GDM1 (cell line): ENCODE measurements at places on chromosomes 1 and 21.

- DNase-seq: no peak
Observed at GRCh38 chr1:175520186-175520585, 223.2 kb downstream of the TNR start.

- DNase-seq: no peak
Observed at GRCh38 chr1:29022620-29023019, 101.1 kb downstream of the TMEM200B start.

DNA sequence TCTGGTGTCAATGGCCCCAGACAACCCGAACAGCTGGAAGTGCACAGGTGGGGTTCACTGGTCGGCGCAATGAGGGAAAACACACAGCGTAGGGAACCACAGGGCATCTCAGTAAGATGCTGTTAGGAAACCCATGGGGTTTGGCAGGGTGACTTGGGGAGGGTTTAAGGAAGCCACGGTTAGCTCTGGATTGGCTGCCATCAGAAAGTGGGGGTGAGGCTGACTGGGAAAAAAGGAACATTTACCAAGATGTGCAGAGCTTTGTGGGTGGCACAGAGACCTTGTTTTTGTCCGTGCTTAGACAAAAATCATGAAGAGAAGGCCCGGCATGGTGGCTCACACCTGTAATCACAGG, 11.0 kb downstream of the ALDH4A1 start:
- DNase-seq: no peak

DNA sequence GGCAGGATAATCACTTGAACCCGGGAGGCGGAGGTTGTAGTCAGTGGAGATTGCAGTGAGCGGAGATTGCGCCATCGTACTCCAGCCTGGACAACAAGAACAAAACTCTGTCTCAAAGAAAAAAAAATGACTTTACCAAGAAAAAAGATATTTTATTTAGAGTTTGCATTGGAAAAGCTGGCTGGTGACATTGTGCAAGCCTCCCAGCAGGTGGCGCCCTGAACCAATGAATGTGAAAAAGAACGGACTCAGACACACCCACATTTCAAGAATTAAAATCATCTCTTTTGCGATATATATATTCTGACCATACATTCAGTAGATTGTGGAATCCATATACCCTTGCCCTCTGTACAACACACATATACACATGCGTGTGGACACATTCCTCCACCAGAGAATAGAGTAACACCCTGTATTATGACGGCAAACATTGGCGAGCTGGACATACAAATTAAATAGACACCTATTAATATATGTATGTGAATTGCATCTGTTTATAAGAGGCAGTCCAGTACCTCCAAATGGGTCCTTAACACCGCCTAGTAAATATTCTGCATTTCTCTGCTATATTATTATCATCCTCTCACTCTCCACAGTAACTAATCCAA, 39.0 kb upstream of the CADM3 start:
- DNase-seq: peak; percentile 2

GRCh38 chr21:14306126-14306907, 76.6 kb downstream of the HSPA13 start:
- DNase-seq: no peak

DNA sequence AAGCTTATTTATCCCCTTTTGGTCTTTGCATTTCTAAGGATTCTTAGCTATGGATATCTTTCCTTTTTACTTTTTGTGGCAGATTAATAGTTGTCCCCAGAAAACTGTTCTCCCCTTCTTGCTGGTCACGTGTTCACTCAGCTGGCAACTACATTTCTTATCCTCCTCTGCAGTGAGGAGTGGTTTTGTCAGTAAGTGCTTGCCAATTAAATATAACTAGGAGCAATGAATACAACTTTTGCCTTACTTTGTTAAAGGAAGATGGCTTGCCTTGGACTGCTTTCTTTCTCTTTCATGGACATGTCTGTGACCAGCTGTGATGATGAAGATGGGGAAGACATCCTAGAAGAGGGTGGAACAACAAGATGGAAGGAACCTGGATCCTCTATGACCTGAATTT, 15.6 kb upstream of the ALG14 start:
- no peak for DNase-seq

DNA sequence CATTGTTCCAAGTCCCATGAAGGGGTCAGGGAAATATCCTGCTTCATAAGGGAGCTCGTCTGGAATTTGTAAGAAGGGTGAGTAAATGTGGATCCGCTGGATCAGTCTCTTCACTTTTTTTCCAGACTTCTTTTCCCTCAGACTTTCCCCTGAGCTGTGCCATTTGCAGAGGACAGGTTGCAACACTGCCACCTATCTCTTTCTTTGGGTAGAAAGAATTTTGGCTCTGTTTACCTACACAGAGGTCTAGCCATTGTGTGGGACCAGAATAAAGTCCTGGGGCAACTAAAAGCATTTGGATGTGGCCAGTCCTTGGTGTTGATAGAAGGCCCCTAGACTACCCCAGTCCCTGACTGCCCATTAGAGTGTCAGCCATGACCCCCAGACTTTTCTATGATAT, 1146.7 kb upstream of the PRMT6 start:
- DNase-seq: no peak
